ENCODE measurements at places on chromosomes 7 and 10. TPM values are rescaled to one million over a fixed set of nuclear protein-coding genes. Genes with fewer than 3 reads are reported as not detected.

GRCh38 chr7:120920034-120920433 is 30.5 kb upstream of the ING3 start:
- H3K27me3 ChIP-seq = no peaks in the 10 kb centered on the region
- H3K4me1 ChIP-seq = no peaks in the 10 kb centered on the region

GRCh38 chr7:33356336-33356735 is 227.0 kb downstream of the BBS9 start:
- no peaks in the 10 kb centered on the region for H3K4me1 ChIP-seq
- H3K4me3 ChIP-seq = no peak overlapping the region
- H3K36me3 ChIP-seq = no peaks in the 10 kb centered on the region

DDX50 gene
- 65.5 TPM for total RNA-seq

- DNase-seq = peak; percentile 86
- H3K4me3 ChIP-seq = no peak overlapping the region
- H3K4me1 ChIP-seq = peaks cover 3% of the 10 kb centered on the region
- H3K27ac ChIP-seq = no peak overlapping the region
Observed at GRCh38 chr7:43302211-43302711, 189.8 kb downstream of the HECW1 start.

- H3K4me1 ChIP-seq = no peaks in the 10 kb centered on the region
- DNase-seq = no peak
- no peaks in the 10 kb centered on the region for H3K36me3 ChIP-seq
- no peak overlapping the region for H3K27ac ChIP-seq
Observed at GRCh38 chr10:111360260-111360925, 283.6 kb downstream of the ADRA2A start.

DNA sequence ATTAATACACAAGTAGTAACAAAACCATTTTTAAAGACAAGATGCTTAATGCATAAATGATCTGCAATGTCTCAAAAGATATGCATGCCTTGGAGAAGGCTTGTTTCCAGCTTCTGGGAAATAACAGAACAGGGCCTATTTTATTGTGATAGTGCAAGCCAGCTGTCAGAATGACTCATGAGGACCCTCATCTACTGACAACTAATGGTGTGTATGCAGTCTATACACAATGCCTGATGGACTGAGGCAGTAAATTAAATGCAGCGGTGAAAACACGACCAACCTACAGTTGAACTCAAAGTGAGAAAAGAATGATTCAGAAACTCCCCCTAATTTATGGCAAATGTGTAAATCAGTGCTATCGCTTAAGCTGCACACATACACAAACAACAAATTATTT is 46.3 kb downstream of the VPS41 start:
- no peak for DNase-seq

- no peak overlapping the region for H3K4me3 ChIP-seq
- H3K36me3 ChIP-seq = no peaks in the 10 kb centered on the region
- no peaks in the 10 kb centered on the region for H3K4me1 ChIP-seq
- no peaks in the 10 kb centered on the region for H3K27me3 ChIP-seq
Observed at GRCh38 chr7:68955656-68956055, 642.6 kb upstream of the AUTS2 start.

DNA sequence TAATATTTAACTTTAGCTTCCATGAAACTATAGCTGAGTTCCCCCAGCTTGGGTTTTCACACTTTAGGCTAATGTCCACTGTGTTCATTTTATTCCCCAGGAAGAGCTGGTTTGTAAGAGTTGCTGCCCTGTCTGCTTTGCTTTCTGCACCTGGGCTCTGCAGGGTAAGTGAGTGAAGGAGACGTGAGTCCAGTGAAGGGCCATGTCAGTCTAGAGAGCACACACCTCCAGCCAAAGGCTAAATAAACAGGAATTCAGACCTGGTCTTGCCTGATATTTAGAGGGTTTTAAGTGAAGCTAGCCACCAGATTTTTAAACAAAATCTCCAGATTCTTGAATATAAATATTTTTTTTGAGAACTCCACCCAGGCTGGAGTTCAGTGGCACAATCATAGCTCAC is 24.5 kb upstream of the FZD1 start:
- H3K4me1 ChIP-seq = peaks cover 14% of the 10 kb centered on the region
- no peak for DNase-seq
- peak overlapping the region; percentile 5 for H3K4me3 ChIP-seq
- no peak overlapping the region for H3K27ac ChIP-seq

SPDYE2B gene
- not detected for total RNA-seq

SGPL1 gene
- total RNA-seq = 39.3 TPM
